RCC 7860 (cell line): ENCODE measurements at places on chromosomes 12 and 14.

DNA sequence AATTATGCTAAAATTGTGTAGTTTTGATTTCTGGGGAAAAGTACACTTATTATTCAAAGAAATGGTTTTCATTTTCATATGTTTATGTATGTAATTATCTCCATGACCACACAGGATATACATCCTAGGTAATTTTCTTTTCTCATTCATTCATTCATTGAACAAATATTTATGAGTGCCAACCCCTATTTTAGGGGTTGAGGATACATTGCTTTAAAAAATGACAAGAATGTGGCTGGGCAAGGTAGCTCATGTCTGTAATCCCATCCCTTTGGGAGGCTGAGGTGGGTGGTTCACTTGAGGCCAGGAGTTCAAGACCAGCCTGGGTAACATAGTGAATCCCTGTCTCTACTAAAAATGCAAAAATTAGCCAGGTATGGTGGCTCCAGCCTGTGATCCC is 40.9 kb downstream of the SGPP1 start:
- no peak for DNase-seq

GRCh38 chr12:2539938-2540337 is 254.8 kb upstream of the FKBP4 start:
- no peak for DNase-seq

GRCh38 chr12:89694542-89694941 is 14.1 kb downstream of the ATP2B1 start:
- no peak for DNase-seq

DNA sequence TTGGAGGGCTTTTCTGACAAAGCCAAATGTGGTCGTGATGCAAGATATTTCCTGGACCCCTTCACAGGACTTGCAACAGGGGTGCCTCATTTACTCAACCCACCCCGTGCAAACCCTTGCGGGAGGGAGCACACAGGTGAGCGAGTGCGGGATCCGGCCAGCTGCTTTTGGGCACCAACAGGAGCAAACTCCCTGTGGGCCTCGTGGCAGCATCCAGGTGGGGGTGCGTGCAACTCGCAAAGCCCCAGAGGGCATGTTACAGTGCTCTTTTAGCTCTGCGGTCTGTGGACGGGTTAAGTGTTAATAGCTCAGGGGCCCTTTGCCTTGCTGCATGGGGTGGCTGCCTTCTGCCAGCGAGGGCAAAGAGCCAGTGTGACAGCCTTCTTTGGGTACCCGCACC is 707.6 kb upstream of the MDGA2 start:
- no peak for DNase-seq

- no peak for DNase-seq
Measured at GRCh38 chr12:27178723-27179399, 65.2 kb upstream of the STK38L start.

GRCh38 chr12:51323966-51324895 is at the start of gene BIN2:
BIN2 (minus strand) TSS chr12:51324174; CDS start chr12:51324102, 72 bp downstream.
- no peak for DNase-seq

- no peak for DNase-seq
Measured at GRCh38 chr12:125387206-125387605, 322.0 kb downstream of the AACS start.

DNA sequence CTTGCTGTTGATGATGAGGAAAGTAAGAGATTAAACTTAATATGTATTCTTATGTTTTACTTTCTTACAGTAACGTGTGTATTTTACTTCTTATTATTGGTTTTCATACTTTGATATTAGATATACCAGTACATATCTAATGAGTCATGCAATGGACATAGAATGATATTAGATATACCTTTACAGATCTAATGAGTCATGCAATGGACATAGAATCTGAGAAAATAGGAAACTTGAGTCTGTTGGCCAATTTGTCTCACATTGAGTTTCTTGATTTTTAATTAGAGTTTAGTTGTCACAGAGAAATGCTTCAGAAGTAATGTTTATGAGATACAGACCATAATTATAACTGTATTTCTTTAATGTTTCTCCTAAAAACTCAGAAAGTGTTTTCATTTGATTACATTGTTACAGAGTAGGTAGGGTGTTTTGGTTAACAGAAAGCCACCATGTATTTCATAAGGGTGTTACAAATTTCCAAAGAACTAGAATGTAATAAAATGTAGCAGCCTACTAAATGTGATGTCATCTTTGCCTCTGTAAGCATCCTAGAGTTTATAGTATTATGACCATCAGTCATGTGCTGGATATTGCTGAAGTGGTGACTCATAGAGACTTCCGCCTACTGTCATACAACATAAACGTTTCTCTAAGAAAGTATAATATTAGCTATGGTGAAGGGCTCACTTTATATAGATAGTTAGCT is 3.0 kb downstream of the GAS2L3 start:
- DNase-seq = peak; percentile 75

GRCh38 chr14:100067481-100067880 is 2.3 kb downstream of the EVL start:
- DNase-seq = no peak

DNA sequence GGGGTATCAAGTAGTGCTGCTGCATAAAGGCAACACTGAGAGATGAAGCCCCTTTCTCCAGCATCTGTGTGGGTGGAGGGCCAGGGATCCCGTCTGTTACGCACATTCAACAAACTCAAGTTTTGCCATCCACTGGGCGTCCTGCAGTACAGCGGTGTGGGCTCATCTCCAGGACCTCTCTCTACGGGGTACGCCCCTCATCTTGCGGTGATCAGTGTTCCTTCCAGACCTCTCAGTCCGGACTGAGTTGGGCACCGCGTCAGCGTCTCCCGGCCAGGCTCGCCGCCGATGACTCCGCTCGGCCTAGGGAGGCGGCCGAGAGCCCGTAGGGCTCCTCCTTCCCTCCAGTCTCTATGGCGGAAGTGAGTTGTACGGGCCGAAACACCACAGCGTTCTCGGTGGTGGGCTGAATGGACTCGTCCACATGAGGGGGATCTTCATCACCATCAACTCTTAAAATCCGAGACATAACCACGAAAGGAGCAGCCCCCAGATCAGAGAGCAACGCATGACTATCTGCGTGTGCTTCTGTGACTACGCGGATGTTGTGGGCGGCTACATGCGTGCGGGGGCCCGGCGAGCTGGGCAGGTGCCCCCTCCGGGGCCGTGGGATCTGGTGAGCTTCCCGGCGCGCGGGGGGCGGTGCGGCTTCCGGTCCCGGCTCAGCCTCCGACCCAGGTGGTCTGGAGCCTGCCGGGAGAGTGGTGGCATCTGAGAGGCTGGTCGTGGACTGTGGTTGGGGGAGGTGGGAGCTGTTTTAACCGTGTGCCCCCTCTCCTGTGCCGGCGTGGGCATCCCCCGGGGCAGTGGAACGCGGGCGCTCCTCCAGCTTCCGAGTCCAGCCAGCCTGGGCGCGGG is at the start of gene ATG101:
TSS of gene ATG101 (plus strand) at position 652 of the 858 bp plus-strand sequence. CDS start 3,673 bp downstream, outside the sequence.
- DNase-seq = peak; percentile 81

DNA sequence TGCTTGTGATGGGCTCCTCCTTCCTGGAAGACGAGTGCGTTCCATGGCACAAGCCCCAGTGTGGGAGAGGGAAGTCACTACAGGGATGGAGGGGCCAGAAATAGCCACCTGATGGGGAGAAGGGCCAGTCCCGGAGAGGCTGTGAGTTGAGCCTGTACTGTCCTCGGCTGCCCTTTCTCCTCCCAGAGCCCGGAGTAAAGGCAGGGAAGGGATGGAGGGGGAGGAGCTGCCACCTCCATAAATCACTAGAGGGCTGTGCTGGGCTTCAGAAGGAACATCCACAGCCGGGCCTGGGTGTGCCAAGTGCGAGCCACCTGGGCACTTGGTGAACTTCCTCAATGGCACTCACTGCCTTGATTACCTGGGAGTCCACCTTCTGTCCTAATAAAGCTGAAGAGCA is 110.1 kb downstream of the RBM19 start:
- DNase-seq = no peak

DNA sequence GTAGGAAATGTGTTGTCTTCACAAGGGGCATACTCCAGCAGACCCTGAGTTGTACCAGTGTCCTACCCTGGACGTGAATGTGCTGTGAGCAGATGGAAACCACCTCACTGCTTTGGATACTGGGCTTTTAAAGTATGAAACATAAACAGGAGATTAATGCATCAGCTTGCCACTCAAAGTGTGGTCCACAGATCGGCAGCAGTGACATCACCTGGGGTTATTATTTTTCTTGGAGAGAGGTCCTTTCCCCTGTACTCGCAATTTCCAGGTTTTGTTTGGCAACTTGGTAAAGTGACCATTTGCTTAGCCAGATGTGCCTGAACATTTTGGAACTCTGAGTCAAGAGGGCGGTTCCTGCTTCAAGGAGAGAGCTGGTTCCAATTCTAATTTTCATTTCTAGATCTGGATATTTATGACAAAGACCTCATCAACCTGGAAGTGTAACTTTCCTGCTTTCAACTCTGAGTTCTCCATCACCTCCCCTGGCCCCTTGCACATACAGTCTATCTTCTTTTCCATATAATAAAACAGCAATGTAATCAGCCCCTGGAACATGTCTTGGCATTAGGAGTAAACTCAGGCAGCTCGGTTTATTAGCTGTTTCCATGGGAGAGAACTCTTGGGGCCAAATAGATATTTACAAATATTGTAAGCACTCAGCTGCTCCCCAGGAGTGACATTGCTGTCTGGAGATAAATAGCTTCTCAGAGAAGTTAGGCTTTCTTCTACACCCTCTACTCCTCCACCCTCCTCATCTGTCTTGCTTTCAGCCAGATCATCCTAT is 237.0 kb upstream of the TBX3 start:
- DNase-seq = no peak

DNA sequence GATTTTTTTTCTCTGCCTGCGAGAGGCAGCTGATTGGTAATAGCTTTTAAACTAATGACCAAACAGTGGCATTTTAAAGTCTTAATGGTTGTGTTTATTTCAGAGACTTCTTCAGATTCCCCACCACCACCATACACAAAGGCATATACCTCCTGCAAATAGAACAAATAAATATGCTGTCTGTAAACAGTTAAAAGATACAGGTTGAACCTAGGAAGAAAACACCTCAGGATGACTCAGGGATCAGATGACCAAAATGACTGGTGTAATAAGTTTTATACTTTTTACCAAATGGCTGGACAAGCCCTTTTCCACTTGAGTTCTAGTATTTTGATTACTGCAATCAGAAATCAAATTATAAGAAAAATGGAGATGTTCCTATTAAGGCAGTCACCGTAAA is 364.1 kb downstream of the PAWR start:
- no peak for DNase-seq

GRCh38 chr12:24113701-24114100 is 164.2 kb upstream of the SOX5 start:
- DNase-seq = no peak

- no peak for DNase-seq
Measured at GRCh38 chr12:94190623-94191022, 42.2 kb downstream of the PLXNC1 start.

- DNase-seq = no peak
Measured at GRCh38 chr12:93292213-93292612, 85.5 kb upstream of the NUDT4 start.

- peak; percentile 75 for DNase-seq
Measured at GRCh38 chr12:68565391-68565903, 45.3 kb upstream of the RAP1B start.

- no peak for DNase-seq
Measured at GRCh38 chr14:66395300-66395699, 90.9 kb upstream of the CCDC196 start.

- DNase-seq = no peak
Measured at GRCh38 chr14:71454513-71455332, 477.5 kb upstream of the RGS6 start.

GRCh38 chr14:95361373-95362137 is 41.8 kb upstream of the CLMN start:
- DNase-seq = no peak

DNA sequence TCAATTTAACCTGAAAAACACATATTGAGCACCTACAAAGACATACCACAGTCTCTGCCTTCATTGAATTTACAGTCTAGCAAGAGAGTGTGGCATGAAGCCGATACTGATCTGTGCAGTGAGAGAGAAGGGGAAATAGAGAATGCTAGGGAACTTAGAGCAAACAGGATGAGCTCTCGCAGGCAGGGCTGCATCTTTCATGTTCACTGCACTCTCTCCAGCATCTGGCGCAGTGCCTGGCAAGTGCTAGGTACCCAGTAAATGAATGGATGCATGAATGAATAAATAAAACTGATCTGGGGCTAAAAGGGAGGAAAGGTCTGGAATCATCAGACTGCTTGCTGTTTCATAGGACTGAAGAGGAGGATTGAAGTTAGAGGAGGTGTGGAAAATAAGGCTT is 256.5 kb upstream of the NPAS3 start:
- DNase-seq = no peak

- DNase-seq = no peak
Measured at GRCh38 chr14:71647086-71647784, 285.0 kb upstream of the RGS6 start.

- DNase-seq = no peak
Measured at GRCh38 chr14:51431741-51432140, 191.7 kb downstream of the TMX1 start.

- DNase-seq = peak; percentile 57
Measured at GRCh38 chr12:107329569-107330324, 236.4 kb upstream of the CRY1 start.

DNA sequence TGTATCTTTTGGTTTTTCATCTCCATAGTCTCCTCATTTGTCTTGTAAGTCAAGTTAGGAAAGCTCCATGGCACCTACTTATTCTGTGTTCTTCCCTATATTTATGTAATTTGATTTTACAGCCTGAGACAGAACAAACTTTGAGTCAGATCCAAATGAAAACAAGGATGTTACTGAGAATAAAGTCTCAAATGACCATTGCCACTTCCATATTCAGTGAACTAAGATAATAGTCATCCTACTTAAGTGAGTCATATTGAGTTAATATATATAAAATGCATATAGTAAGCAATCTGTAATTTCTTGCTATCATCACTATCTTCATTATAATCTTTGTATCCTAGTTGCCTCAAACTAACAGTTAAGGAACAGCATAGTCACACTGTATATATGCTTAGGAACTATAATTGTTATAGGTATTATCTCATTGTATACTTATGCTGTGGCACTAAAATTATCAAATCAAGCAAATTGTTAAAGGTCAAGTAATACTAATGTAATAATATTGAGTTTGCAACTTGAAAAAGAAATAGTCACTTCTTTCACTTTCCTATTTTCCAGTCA is 30.8 kb downstream of the TMTC3 start:
- peak; percentile 28 for DNase-seq

DNA sequence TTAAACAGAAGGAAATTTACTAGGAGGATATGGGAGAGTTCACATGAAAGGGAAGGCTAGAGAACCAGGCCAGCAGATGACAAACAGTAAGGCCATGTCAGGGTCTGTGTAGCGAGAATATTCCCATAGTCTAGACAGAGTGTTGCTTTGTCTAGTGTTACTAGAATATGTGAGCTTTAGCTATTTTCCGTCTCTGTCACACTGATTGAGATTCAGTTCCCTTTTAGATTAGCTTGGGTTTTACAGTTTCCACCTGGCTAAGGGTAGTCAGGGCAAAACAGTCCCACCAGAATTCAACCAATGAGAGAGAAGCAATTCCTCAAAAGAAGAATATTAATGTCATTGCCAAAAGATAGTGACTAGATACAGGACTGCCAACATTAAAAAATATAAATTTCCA is 82.8 kb upstream of the MDM1 start:
- no peak for DNase-seq

DNA sequence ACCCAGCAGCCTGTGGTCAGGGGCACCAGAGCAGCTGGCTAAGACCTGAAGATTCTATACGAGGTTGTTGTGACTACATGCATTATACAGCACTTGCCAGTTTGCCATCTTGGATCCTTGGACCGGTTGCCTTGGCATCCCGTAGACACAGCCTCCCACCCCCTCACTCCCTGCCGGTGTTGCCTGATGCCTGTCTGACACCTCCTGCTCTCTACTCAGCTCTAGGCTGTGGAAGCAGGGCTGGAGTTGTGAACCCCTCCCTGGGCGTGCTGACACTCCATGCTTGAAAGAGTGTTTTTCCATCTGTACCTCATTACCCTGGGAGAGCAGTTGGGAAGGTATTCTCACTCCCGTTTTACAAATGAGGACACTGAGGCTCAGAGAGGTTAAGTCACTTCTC is 2.5 kb downstream of the CHGA start:
- no peak for DNase-seq
